Hematopoietic multipotent progenitor cell (in vitro differentiated cells): ENCODE measurements at places on chromosomes 4 and X.

- DNase-seq, result no peak
Measured at GRCh38 chrX:29447867-29448266, 767.5 kb upstream of the MAGEB2 start.

DNA sequence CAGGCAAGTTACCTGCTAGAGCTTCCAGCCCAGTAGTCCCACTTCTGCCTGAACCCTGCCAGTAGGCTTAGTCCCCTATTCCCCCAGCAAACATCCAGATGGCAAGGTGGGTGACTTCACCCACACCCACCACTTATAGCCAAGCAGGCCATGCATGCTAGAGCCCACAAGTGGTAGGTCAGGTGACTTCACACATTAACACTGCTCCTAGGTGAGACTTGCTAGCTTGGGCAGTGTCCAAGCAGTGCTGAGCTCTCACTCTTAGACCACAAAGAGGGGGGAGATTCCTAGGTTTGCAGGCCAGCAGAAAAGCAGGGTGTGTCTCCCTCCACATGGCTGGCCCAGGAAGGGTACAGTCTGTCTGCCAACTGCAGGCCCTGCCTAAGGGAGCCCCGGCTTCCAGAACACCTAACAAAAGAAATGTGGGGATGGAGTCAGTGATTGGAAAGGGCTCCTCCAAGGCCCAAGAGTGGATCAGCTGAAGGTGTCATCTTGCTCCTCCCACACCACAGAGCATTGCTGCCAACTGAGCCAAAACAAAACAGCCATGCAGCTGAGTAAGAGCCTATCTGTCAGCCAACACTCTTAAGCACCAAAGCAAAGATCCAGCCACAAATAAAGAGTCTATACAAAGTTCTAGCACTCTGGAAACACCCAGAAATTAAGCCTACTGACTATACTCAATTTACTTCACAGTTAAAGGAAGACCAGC, 158.1 kb upstream of the USP38 start:
- DNase-seq, result no peak

DNA sequence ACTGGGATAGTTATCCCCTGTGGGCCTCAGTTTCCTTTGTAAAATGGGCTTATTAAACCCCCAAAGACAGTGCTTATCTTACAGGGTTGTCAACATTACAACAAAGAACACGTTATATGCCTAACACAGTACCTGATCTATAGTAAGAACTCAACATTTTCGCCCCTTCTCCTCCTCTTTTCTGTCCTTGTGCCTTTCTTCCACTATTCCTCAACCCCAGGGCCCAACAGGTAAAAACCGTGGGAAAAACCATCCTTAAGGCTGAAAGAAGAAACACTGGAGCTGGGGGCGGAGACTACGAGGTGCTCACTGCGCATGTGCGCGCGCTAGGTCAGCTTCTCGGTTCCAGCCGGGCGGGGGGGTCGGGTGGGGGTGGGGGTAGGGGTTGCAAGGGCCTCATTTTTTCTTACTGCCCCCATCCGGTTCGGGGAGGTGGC, 426 bp upstream of the XIAP start:
- DNase-seq, result peak; percentile 40

DNA sequence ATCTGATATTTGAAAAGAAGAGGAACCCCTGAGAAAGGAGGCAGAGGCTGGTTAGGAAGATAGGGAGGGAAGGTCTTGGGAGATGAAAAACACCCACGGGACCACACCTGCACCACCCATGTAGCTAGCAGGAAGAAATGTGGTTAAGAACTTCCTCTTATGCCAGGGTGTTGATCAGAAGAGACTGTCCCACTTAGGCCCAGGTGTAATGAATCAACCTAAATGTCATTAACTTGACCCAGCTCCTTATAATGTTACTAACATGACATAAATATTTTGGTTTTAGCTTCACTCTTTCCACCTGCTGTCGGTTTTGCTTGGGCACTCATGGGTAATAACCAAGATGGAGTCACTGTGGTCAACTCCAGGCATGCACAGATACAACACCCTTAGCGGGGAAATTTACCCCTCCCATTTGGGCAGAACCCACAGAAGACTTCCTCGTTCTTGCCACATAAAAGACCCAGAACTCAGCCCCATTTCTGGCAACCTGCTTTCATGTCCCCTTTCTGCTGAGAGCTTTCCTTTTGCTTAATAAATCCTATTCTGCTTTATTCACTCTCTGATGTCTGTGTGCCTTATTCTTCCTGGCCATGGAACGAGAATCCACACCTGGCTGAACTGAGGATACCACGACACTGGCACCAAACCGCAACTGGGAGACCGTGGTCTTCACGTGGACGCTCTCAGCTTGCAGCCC, 46.8 kb downstream of the ZNF141 start:
- DNase-seq, result no peak

GRCh38 chr4:181143250-181143854, 1099.8 kb upstream of the TENM3 start:
- peak; percentile 77 for DNase-seq

GRCh38 chr4:165208221-165208652, 876 bp downstream of the KLHL2 start:
- peak; percentile 39 for DNase-seq

DNA sequence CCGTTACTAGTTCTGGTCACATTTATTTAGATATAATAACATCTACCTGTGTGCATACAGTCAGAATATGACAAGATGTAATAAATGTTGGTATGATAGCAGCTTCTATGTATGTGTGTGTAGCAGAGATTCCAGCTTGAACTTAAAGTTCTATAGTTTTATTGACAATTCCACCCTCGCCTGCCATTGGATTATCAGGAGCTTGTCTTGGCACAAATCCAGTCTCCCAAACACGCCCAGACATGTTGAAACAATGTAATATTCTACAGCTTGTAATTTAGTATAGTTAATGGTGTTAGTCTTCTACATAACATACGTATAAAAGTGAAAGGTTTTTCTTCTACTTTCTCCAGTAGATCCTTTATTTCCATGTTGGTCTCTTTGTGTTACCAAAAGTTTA, 44.4 kb downstream of the BBS12 start:
- no peak for DNase-seq

- no peak for DNase-seq
Measured at GRCh38 chr4:155032521-155033229, 175.8 kb upstream of the NPY2R start.

- no peak for DNase-seq
Measured at GRCh38 chr4:85399270-85399669, 75.7 kb upstream of the ARHGAP24 start.

GRCh38 chr4:1775731-1776500, 17.2 kb upstream of the FGFR3 start:
- peak; percentile 74 for DNase-seq

DNA sequence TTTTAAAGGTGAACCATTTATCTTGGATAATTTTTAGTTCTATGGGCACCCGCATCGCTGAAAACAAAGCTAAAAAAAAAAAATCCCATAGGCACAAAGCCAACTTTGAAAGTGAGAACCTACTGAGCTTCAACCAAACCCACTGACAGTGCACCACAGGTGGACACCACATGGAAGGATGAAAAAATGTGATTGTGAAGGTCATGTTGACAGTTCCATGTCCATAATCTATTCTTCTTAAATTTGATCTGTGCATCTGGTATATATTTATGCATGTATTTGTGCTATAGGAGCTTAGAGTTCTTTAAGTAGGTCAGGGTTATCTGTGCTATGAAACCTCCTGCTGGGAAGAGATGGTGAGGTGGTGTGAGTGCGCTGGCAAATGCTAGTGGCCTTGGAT, 374.3 kb downstream of the SPRY1 start:
- DNase-seq, result no peak

- DNase-seq, result no peak
Measured at GRCh38 chrX:137236837-137237236, 203.0 kb upstream of the GPR101 start.

DNA sequence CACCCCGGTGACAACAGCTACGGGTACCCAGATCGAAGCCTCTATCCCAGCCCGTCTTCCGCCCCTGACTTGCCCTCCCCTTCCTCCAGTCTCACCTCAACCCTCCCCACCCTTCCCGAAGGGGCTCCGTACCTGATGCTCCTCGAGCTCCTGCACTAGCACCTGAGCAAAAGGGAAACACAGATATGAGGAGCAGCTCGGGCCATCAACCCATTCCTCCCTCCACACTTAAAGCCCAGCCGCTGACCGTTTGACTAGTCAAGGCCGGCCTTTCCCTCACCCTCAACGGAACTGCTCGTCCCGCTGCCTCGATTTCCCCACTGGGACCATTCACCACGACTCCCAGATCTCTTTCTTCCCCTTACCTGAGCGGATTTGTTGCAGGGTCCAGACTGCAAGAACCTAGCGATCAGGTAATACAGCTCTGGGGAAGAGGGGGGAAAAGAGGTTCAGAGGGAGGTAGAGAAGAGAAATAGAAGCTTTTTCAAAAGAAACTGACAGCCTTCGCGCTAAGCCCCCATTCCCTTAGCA, 731 bp downstream of the BRWD3 start:
- peak; percentile 17 for DNase-seq

DNA sequence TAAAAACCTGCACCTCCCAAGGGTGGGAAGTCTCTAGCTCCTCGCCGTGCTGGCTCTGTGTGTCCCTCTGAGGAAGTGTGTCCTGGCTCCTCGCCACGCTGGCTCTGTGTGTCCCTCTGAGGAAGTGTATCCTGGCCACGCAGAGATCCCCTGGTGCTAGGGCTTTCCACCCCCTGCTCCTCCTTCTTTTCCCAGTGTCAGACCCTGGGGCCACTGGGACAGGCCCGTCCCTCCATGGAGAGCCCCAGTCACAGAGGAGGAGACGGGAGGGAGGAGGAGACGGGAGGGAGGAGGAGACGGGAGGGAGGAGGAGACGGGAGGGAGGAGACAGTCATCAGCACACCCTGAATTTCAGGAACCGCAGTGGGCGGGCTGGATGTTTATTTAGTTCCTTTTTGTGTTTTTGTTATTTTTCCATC, 53.8 kb upstream of the HGFAC start:
- DNase-seq, result no peak

GRCh38 chrX:143095321-143095720, 69.6 kb downstream of the SPANXN4 start:
- no peak for DNase-seq

DNA sequence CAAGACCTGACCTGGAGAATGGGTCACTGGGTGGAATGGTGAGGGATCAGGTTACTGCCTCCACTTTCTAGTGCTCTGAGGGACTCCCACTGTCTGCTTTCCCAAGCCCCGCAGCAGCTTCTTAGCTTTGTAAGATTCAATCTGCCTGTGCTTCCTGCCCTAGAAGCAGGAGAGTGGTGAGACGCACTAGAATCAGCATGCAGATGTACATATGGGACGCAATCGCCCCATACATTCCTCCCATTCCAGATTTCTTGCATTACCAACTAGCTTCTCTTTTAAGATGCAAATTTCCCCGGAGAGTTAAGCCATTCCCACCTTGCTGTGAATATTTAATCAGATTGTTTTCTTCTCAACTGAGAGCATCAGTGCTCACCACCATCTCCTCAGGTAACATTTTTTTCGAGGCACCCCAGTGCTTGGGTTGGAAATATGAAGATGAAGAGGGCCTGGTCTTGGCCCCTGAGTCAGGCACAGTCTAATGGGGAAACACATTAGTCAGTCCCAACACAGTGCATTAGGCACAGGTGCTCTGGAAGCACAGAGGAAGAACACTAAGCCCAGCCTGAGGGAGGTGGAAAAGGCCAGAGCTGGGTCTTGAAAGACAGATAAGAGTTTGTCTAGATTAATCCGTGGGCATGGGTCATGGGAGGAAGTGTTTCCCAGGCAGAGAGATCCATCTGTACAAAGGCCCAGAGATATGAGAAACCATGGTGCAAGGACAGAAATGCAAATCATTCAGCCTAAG, 66.7 kb upstream of the PRPS1 start:
- no peak for DNase-seq

DNA sequence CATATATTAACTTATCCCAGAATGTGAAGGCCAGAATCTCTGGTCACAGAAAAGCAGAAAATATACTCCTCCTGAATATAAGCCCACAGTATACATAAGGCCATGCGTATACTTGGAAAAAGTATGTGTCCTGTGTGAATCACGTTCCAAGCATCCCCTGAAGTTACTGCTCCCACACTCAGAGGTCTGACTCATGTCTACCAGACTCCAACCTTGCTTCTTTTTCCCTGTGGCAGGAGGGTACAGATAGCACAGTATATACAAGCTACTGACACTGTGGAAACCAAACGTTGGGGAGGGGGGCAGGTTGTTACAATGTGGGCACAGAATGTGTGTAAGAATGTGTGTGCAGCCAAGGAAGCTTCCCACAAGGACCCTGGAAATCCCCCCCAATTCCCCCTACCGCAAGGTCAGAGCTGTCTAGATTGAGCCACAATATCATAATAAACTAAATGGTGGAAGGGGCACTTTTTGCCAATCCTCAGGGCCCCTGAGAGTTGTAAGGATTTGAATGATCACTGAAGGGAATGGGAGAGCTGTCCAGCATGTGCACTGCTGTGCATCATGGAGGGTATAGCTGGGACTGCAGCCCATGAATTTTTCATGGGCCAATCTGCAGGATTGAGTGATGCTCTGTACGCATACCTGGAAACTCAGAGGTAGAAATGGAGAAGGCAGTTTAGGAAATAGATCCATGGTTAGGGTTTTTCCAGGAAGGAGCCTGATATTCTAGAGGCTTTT, 7.4 kb upstream of the RELL1 start:
- no peak for DNase-seq

- no peak for DNase-seq
Measured at GRCh38 chr4:152278172-152278504, 257.8 kb downstream of the FBXW7 start.

DNA sequence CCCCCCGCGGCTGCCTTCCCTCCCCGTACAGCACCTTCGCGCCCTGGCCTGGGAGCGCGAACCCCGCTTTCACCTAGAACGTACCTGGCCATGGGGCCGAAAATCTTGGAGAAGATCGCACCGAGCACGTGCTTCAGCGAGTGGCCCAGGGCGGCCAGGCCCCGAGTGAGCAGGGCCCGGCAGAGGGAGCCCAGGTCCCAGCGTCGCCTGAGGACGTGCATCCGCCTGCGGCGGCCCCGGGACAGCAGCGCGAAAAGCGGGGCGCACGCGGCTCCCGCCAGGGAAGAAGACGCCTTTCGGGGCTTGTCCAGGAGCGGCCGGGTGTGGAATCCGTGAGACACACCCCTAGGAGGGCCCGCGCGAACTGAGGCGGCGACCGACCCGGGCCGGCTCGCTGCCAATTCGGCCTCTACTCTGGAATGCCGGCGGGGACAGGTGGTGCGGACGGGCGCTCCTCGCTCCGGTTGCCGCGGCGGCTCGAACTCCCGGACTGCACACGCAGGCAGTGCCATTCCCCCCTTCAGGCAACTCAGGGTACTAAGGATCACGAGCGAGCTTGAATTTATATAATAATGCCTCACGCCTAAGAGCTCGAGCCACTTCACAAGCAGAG, at the start of gene HS6ST2:
HS6ST2 (minus strand) TSS at position 539 of the 613 bp plus-strand sequence.
- DNase-seq, result no peak

DNA sequence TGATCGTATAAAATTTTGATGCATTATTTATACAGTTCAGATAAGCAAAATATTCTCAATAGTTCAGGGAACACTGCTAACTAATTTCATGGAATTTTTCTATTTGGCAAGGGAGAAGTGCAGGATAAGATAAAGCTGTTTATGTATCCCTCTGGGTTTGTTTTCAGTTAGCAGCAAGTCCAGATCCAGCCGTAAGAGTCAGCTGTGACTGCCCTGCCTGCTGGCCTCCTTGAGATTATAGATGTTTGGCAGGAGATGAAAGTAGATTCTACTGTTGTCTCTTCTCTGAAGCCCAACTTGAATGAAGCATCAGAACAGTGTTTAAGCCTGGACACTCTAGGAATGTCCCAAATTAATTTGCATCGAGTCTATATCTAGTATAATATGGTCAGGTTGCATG, 29.5 kb downstream of the ANTXR2 start:
- DNase-seq, result no peak

GRCh38 chr4:182201871-182202270, 41.3 kb upstream of the TENM3 start:
- no peak for DNase-seq

GRCh38 chr4:173152104-173152503, 16.5 kb upstream of the GALNT7 start:
- no peak for DNase-seq
